ENCODE measurements at places on chromosomes 4 and X. TPM values are rescaled to one million over a fixed set of nuclear protein-coding genes. Genes with fewer than 3 reads are reported as not detected.

The LRCH2 gene
- total RNA-seq = 2.3 TPM

The MAN2B2 gene
- 50.1 TPM for total RNA-seq

The XPNPEP2 gene
- total RNA-seq = 1.9 TPM

The TMPRSS11B gene
- not detected for total RNA-seq

The DCAF4L1 gene
- not detected for total RNA-seq

The TLR8 gene
- not detected for total RNA-seq

DNA sequence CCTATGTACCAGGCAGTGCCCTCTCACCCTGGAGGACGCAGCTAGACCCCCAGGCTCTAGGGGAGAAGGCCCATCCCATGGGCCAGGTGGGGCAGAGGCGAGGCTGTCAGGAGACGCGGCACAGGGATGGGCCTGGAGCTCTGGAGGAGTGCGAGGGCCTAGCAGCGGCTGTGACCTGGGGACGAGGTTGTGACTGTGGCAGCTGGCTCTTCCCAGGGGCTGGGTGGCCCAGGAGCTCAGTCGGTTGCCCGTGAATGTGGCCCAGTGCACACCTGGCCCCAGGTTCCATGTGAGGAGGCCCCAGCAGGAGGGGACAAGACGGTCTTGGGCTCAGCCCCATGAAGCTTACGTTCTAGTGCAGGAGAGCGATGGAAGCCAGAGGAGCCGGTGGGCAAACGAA lies 31.0 kb upstream of the ADRA2C start:
- DNase-seq = no peak

DNA sequence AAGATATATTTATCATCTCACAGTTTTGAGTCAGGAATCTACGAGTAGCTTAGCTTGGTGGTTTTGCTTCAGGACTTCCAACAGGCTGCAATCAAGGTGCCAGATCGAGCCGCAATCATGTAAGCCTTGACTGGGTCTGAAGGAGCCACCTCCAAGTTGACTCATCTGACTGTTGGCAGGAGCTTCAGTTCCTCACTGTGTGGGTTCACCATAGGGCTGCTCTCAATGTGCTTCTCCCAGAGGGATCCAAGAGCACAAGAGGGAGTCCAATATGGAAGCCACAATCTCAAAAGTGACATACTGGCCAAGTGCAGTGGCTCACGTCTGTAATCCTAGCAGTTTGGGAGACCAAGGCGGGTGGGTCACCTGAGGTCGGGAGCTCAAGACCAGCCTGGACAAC lies 26.5 kb downstream of the DCHS2 start:
- DNase-seq = peak; percentile 49

DNA sequence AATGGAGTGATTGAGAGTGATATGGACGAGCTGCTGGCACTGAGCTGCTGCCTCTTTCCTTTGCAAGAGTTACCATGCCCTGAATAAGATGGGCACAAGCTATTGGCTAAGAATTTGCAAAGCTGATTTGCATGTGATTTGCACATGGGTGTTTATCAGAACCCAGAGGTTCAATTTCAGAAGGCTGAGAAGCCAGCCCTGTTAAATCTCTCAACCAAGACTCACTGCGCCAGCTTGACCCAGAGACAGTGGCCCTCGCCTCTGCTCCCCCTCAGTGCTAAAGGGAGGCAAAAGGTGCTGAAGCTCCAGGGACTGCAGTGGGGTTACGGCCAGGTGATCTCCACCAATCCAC lies 701 bp downstream of the ARHGAP4 start:
- DNase-seq = no peak

GRCh38 chrX:39767446-39767845 lies 330.3 kb downstream of the BCOR start:
- peak; percentile 40 for DNase-seq

Measured in GM23248 (cell line).